ENCODE measurements at places on chromosomes 16 and 17.
A peak's percentile ranks its signal among the peaks of the same experiment; 100 is the strongest.

DNA sequence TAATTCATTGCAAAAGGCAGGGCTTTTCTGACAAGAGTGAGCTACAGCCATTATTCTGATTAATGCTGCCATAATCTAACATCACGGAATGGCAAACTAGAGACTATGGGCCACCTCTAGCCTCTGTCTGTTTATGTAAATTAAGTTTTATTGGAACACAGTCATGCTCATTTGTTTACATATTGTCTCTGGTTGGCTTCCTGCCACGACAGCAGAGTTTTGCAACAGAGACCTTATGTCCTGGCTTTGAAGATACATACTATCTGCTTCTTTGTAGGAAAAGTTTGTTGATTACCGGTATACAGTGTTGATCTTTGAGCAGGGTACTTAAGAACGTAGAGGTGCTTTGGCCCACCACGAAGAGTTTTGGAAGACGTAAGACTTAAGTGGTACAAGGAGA is 715.9 kb upstream of the RBFOX1 start:
- DNase-seq = no peak
- no peak overlapping the region for H3K27ac ChIP-seq
- no peaks in the 10 kb centered on the region for H3K36me3 ChIP-seq
- H3K4me3 ChIP-seq = no peak overlapping the region
- H3K4me1 ChIP-seq = no peaks in the 10 kb centered on the region

DNA sequence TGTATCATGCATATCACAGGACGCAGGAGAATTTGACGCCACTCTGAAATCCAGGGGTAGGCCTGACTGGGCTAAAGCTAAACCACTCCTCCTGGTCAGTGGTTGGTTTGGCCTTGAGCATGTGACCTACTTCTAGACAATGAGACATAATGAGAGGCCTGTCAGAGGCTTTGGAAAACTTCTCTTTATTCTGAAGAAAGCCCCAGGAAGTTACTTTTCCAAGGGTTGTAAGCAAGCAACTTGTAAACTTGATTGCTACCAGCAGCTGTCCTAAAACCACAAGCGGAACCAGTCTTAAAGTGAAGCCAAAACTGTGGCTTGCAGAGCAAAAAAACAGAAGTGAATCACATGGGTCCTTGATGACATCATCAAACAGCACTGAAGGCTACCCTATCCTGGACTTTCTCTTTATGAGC is 138.2 kb upstream of the COX10 start:
- no peak overlapping the region for H3K4me3 ChIP-seq
- H3K36me3 ChIP-seq = no peaks in the 10 kb centered on the region
- no peaks in the 10 kb centered on the region for H3K4me1 ChIP-seq
- DNase-seq = no peak

DNA sequence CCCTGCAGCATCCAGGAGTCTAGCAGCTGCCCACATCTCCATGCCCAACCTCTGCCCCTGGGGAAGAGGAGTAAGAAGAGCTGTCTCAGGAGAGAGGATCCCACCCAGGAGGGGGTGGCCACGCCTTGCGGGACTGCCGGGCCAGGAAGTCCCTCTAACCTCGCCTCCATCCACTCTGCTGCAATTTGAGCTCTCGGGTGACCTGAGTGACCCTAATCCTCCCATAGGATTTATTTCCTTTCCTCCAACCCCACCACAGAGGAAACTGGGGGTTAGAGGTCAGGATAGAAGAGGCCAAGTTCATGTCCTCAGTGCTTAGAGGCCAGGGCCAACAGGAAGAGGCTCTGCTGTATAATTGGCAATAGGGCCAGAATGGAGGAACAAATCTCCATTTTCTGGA is 22.6 kb upstream of the NGFR start:
- no peak overlapping the region for H3K4me3 ChIP-seq
- peaks cover 20% of the 10 kb centered on the region for H3K4me1 ChIP-seq
- H3K27me3 ChIP-seq = peaks cover 9% of the 10 kb centered on the region
- H3K27ac ChIP-seq = no peak overlapping the region
- DNase-seq = no peak

GRCh38 chr17:82217120-82217529 is 4.5 kb upstream of the CCDC57 start:
- no peaks in the 10 kb centered on the region for H3K27me3 ChIP-seq
- H3K27ac ChIP-seq = peak overlapping the region; percentile 53
- no peak for DNase-seq

DNA sequence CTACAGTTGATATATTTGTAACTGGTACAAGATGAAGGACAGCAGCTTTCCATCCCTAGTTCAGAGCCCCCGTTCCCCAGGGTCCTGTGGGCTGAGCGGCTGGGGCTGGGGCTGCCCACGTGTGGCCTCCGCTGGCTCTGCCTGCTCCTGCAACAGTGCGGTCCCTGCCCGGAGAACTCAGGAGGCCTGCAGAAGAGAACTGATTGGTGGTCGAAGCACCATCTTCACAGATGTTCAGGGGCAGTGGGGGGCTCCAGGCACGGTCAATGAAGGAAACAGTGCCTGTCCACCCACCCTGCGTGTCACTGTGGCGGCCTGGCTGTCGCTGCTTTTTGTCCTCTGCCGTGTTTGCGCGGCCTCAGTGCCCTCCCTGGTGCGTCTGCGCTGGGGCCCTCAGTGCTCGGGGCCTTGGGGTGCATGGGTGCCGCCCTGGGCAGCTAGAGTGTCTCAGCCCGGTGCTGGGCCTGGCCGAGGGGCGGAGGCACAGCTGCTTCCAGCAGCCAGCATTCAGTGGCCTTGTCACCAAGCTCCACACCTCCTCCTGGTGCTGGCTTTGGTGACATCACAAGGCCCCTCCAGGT is 4.2 kb upstream of the NUDT16L1 start:
- no peaks in the 10 kb centered on the region for H3K36me3 ChIP-seq
- peak; percentile 46 for DNase-seq
- peaks cover 28% of the 10 kb centered on the region for H3K4me1 ChIP-seq
- H3K27me3 ChIP-seq = no peaks in the 10 kb centered on the region
- no peak overlapping the region for H3K27ac ChIP-seq

DNA sequence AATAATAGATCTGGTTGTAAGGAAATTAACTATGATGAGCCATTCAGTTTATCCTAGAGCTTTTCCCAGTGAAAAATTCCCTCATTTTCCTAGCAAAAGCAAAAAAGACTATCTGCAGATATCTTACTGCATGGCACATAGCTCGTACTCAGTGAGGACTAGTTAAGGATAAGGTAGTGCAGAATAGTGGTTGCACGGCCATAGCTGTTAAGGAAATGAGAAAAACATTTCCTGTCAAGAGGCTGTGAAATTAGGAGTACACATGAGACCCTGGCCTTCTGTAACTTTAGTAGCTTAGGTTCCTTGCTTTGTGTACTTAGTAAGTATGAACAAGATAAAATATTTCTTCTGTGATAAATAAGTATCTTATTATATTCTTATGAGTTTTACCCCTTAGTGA is 10.3 kb downstream of the KAT7 start:
- H3K36me3 ChIP-seq = no peaks in the 10 kb centered on the region
- no peak overlapping the region for H3K27ac ChIP-seq
- DNase-seq = no peak
- no peaks in the 10 kb centered on the region for H3K27me3 ChIP-seq

DNA sequence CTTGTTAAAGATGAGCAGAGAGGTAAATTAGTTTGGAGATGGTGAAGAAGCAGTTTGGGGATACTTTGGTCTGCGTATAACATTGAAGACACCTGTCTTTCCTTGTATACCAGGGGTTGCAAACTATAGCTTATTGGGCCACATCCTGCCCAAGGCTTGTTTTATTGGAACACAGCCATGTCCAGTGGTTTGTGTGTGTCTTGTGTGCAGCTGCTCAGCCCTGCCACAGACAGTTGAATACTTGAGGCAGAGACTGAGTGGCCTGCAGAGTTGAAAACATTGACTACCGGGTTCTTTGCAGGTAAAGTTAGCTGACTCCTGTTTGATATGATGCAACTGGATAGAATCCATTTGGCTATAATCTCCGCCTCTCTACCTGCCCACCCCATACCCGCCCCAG is 224.4 kb downstream of the PRKCA start:
- H3K27ac ChIP-seq = no peak overlapping the region
- no peaks in the 10 kb centered on the region for H3K36me3 ChIP-seq
- peaks cover 19% of the 10 kb centered on the region for H3K4me1 ChIP-seq
- no peaks in the 10 kb centered on the region for H3K27me3 ChIP-seq
- H3K4me3 ChIP-seq = no peak overlapping the region
- DNase-seq = no peak

DNA sequence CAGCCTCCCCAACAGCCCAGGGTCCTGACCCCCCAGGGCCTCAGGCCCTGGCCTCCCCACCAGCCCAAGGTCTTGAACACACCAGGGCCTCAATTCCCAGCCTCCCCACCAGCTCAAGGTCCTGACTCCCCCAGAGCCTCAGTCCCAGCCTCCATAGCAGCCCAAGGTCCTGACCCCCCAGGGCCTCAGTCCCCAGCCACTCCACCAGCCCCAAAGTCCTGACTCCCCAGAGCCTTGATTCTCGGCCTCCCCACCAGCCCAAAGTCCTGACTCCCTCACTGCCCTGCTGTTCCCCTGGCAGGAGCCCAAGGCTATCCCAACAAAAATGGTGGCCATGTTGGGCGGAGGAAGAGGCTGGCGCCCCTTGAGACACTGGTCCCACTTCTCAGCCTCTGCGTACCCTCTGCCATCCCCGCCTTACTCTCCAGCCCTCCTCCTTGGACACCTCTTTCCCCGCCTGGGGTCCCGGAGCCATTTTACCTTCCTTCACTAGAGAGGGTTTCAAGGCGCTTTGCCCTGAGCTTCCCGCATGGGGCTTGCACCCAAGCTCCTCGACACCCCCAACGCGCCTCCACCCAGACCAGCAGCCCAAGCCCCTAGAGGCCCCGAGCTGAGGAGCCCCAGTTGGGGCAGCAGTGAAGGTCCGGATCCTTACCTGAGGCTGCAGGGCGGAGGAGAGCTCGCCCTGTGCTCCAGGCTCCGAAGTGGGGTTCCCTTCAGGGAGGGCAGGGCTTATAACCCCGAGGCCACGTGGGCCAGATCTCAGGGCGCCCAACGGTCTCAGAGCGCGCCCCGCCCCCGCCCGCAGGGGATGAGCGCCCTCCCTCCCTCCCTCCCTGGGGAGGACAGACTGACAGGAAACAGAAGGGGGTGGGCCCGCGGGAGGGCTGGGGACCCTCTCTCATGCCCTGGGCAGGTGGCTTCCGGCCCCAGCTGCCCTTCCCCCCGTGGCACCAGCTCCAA is 3.5 kb upstream of the TSPOAP1 start:
- H3K4me1 ChIP-seq = no peaks in the 10 kb centered on the region
- H3K4me3 ChIP-seq = peak overlapping the region; percentile 52
- no peaks in the 10 kb centered on the region for H3K36me3 ChIP-seq
- peak; percentile 65 for DNase-seq

DNA sequence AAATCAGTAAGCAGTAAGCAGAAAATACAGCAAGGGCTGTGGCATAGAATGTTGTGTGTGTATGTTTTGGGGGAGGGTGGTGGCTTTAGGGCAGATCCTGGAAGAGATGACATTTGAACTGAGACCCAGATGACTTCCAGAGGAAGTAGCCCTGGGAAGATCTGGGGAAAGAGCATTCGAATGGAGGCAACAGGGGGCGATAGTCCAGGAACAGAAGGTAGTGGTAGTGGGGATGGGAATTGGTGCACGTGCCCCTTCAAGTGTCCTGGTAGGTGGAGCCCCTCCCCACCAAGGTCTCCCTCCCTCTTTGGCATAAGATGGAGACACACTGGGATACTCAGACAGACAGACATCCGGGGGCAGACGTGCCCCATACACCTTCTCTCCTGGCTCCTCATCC is 14.1 kb downstream of the ARHGEF15 start:
- H3K4me3 ChIP-seq = no peak overlapping the region
- no peaks in the 10 kb centered on the region for H3K4me1 ChIP-seq
- DNase-seq = no peak

Data from psoas muscle (tissue), 8 donors.